GM12878 (cell line): ENCODE measurements at places on chromosomes 4 and X.

DNA sequence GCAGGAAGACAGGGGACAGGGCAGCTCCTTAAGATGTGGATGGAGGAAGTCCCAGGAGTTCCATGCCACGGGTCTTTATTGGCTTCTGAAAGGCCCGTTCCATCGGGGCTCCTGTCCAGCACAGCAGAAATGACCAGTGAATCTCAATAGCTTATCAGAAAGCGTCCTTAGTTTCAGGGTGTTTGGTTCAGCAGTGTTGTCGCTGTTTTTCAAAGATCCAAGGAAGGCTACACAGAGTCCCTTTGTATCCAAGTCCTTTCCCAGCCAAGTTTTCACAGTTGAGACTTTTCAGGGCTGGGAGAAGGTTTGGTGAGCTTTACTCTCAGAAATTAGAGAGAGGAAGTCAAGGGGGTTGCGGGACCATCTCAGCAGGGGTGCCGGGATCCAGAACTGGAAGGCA lies 5.0 kb upstream of the ZCCHC4 start:
- DNase-seq = no peak

DNA sequence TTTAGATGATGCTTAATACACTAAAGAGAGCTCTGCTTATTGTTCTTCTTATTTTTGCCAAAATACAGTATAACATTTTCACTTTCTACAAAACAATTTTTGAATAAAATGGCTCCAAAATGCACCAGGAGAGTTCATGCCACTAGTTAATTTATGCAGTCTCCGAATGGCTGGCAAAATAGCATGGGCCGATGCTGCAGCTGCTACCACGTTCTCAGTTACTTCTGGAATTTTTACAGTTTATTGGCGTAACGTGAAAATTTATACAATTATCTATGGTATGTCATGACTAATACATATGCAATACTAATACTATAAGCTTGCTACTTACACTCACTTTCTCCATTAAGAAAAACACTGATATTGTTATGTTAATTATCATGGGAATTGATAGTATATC lies 16.5 kb downstream of the KLHL13 start:
- DNase-seq = no peak

GRCh38 chr4:142009751-142010150 lies 373.4 kb downstream of the IL15 start:
- no peak for DNase-seq

- no peak for DNase-seq
Measured at GRCh38 chr4:185657183-185657582, 121.9 kb upstream of the PDLIM3 start.

GRCh38 chr4:150206954-150207353 lies 128.7 kb downstream of the DCLK2 start:
- no peak for DNase-seq

- no peak for DNase-seq
Measured at GRCh38 chr4:33162122-33162521, 2442.0 kb downstream of the PCDH7 start.

DNA sequence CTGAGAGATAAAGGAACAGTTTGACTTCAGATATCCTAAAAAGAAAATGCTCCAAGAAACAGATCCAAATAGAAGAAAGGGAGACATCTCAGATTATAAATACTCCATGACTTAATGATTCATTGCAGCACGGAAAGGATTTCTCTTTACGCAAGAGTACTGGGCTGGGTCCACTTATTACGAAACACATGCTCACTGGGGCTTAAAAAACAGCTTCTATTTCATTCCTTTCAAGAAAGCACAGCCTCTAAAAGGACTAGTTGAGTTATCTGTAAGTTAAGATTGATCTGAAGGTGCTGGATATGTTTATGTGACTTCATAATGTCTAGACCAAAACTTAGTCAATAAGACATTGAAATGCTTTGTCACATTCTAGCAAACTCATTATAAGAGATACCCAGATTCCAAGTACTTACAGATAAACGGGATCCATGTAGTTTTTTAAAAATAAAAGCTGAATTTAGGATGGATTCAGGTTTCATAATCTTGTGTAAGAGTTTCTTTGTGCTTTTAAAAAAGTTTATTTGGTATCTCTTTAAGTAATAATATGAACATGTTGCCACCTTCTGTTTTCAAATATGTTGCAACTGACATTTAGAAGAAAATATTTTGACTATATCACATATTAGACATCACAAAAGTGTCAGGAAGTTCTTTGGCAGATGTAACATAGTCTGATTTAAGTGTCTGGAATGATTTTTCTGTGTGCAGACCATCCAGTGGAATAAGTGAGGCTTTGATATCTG lies 109.5 kb upstream of the MYOZ2 start:
- DNase-seq = no peak

DNA sequence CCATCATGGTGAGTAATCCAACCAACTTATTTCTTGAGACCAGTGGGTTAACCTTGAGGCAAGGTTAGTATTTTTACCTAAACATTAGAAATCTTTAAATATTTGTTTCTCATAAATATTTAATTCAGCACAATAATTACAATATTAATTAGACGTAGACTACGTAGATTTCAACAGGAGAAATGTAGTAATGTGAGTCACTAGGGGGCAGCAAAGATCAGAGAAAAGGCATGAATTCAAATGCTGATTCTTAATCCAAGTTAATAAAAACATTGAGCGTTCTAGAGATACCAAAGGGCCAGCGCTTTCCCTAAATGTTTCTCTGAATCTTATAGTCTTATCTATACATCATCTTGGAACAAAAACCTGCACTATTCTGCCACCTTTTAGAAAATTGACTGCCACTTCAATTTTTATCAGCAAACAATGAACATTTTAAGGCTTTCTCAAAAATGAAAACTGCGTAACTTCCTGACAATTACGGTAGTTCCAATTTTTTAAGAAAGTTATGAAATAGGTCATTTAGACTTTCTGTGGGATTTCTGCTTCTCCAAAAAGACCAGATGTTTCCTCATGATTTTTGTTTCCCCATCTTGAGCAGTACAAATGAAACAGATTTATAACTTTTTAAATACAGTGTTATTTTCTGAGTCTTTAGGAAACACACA lies 180.7 kb downstream of the GASK1B start:
- no peak for DNase-seq

DNA sequence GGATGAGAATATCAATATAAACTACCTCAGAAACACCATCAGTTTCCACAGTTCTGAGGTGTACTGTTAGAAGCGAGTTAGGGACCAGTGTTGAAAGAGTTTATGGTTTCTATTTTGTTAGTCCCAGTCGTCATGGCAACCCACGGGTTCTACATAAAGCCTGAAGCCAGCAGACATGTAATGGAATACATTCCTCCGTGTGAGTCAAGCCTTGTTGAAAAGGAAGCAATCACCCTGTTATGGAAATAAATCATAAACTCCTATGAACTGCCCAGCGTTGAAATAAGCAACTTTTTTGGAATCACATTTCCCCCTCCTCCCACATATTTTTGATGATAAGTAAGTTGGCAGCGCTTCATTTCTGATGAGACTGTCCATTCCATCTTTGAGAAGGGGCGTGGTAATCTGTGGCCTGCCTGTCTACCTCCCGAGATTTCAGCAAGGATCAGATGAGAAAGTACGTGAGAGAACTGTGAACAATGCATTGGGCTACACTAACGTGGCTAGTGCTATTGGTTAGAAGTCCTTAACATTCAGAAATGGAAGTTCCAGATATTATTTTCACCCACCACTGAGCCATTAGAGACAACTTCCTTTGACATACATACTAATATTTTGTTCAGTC lies 40.4 kb upstream of the PDHA1 start:
- DNase-seq = no peak

DNA sequence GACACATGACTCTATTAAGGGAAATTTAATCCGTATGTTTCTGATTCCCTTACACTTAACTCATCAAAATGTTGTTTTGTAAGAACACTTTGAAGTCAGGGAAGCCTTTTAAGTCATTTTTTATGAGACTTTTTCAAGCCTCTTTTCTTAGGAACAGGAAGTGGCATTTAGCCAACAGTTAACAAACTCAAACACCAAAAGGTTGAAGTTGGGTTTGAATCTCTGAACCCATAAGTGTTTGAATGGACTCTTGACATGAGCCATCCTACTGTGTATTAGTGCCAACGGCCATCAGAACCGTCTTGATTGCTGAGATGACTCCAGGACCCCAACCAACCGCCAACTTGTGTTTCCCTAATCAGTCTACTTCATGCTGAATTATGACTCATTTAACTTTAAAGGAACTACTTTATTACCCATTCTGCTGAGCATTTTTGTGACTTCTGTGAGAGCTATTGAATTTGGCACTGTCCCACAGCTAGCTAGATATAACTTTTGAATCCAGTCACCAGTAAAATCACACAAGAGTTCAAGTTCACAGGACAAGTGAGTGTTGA lies 209.1 kb upstream of the FAT1 start:
- no peak for DNase-seq

DNA sequence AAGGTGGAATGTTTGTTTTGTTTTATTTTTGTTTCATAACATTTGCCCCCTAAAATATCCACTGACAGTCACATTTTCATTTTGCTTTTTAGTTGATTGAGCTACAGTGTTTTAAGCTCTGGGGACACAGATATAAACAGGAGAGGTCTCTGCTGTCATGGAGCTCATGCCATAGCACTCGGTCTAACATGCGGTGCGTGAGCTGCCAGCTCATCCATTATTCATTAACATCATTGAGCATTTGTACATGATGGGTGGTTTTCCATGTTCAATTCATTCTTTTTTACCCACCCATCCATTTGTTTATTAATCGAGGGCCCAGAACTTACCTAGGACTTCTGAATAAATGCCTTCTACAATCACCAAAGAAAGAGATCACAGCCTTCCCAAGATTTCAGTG lies 150.1 kb upstream of the SFRP2 start:
- no peak for DNase-seq

DNA sequence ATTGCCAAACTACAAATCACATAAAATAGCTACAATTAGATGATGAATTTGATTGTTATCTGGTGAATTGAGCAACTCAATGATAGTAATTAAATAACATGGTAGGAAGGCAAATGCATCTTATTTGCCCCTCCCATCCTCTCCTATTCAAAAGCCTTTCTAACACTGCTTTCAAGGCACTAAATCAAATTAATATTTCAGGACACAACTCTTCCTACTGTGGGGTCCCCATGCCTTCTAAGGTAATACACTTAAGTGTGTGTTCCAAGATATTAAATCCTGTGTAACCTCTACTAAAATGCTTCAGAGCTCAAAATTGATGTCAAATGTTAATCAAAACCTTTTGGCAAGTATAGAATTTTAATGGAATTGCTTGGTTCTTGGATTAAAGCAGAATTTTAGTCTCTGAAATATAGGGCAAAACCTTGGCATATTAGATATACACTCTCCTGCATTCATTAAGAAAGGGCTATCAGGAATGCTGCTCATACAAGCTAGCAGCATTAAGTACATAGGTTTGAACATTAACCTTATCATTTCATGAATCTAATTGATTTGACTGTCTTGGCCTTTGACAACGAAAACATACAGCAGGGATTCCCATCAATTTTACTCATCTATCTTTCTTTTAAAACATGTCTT lies 371.8 kb upstream of the GALNTL6 start:
- no peak for DNase-seq

DNA sequence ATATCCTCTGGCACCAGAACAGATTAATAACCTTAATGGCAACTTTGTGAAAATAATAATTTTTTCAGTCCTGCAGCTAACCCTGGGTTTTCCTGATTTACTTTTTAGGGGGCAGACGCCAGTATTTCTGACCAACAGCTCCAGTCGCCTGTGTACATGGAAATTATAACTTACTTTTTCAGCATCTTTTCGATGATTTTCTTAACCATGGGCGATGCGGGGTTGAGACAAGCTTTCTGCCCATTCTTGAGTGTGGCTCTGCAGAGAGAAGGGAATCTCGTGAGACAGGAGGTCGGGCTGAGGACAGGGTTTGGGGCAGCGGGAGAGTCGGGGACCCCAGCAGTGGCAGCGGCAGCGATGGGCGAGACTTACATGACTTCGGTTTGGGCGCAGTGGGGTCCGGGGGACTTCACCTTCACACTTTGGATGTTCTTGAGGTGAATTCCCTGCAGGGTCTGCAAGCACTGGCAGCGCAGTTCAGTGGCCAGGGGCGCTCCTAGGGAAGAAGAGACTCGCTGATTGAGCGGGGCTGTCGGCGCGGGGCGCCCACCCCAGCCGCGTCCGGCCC lies 484 bp downstream of the CXCL2 start:
- DNase-seq = no peak
